ENCODE measurements at places on chromosomes 3 and 15.
A peak's percentile ranks its signal among the peaks of the same experiment; 100 is the strongest.

DNA sequence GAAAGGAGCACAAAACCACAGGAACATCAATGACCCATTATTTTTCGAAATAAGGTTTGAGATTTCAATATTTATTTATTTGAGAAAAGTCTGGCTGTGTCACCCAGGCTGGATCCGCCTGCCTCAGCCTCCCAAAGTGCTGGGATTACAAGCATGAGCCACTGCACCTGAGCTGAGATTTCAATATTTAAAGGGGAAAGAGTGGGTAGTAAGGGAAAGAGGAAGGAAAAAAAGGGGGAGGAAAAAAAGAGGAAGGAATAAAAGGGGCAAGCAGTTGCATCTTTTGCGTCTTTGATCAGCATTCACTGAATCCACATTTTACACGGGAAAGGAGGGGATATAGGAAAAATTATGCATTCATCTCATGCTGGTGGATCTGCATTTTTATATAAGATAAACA is 47.4 kb downstream of the ERICH6 start:
- no peak overlapping the region for H3K4me3 ChIP-seq
- H3K4me1 ChIP-seq = peaks cover 2% of the 10 kb centered on the region
- H3K36me3 ChIP-seq = no peaks in the 10 kb centered on the region
- H3K27me3 ChIP-seq = no peaks in the 10 kb centered on the region

DNA sequence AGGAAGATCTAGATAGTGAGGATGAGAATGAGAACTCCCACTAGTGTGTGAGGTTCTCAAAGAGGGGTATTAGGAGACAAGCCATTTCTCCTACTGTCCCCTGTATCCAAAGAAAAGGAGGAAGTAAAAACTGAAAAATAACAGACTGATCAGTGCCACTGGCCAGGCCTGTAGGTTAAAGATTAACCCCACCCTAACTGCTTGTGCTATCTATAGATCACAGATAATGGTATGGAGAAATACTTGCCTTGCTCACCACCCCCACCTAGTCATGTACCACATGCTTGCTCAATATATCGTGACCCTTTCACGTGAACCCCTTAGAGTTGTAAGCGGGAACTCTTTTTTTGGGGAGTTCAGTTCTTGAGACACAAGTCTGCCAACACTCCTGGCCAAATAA is 519.7 kb upstream of the FRG2C start:
- no peak for DNase-seq
- H3K4me1 ChIP-seq = no peaks in the 10 kb centered on the region
- H3K27ac ChIP-seq = no peak overlapping the region
- no peaks in the 10 kb centered on the region for H3K36me3 ChIP-seq
- no peaks in the 10 kb centered on the region for H3K27me3 ChIP-seq

DNA sequence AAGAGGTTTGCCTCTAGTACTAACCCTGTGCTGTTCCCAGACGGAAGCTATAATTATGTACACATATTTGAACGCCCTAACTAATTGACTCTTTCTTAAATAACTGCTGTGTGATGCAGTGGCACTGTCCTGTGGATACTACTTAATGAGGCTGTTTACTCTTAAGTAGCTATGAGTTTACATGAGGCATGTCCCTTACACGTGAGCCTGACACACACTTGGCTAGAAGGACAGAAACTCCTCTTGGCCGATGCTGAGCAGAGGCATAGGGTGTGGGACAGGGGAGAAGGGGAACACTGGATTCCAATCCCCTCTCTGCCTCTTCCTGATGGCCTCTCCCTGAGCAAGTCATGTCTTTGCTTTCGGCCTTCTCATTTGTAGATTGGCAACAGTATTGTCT is 21.9 kb downstream of the EHD4 start:
- no peaks in the 10 kb centered on the region for H3K4me1 ChIP-seq
- H3K4me3 ChIP-seq = no peak overlapping the region
- no peak overlapping the region for H3K27ac ChIP-seq
- H3K27me3 ChIP-seq = no peaks in the 10 kb centered on the region
- no peak for DNase-seq

GRCh38 chr3:45984331-45985312 is 11.0 kb downstream of the FYCO1 start:
- DNase-seq = no peak
- no peaks in the 10 kb centered on the region for H3K27me3 ChIP-seq
- H3K4me1 ChIP-seq = peaks cover 6% of the 10 kb centered on the region

- no peak overlapping the region for H3K27ac ChIP-seq
- H3K4me1 ChIP-seq = peaks cover 2% of the 10 kb centered on the region
- DNase-seq = no peak
Measured at GRCh38 chr3:172607305-172608121, 84.3 kb upstream of the TNFSF10 start.

- H3K4me1 ChIP-seq = peaks cover 12% of the 10 kb centered on the region
- no peak overlapping the region for H3K4me3 ChIP-seq
- H3K27ac ChIP-seq = no peak overlapping the region
- DNase-seq = no peak
- no peaks in the 10 kb centered on the region for H3K27me3 ChIP-seq
Measured at GRCh38 chr3:188362405-188362831, 208.5 kb downstream of the LPP start.

GRCh38 chr15:101256757-101257156 is 4.9 kb upstream of the CHSY1 start:
- H3K4me3 ChIP-seq = no peak overlapping the region
- H3K27me3 ChIP-seq = no peaks in the 10 kb centered on the region
- no peak for DNase-seq
- peaks cover 14% of the 10 kb centered on the region for H3K4me1 ChIP-seq

- no peaks in the 10 kb centered on the region for H3K27me3 ChIP-seq
- peak; percentile 5 for DNase-seq
- H3K4me1 ChIP-seq = peaks cover 10% of the 10 kb centered on the region
- H3K36me3 ChIP-seq = no peaks in the 10 kb centered on the region
Measured at GRCh38 chr15:95174301-95175259, 943.2 kb downstream of the MCTP2 start.

DNA sequence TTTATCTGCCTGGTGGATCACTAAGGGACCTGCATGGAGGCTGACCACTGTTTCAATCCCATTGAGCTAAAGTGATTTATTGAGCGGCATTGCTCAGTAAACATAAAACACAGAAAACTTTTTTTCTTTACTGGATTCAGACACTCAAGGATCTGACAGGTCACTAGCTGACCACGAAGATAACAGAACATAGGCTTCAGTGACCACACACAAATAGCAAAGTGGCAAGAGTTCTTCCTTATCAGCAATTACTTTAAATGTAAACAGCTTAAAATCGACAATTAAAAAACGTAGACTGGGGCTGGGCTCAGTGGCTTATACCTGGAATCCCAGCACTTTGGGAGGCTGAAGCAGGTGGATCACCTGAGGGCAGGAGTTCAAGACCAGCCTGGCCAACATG is 48.7 kb downstream of the STAG1 start:
- H3K4me3 ChIP-seq = no peak overlapping the region
- no peak overlapping the region for H3K27ac ChIP-seq
- DNase-seq = no peak
- no peaks in the 10 kb centered on the region for H3K4me1 ChIP-seq
- no peaks in the 10 kb centered on the region for H3K27me3 ChIP-seq

- H3K4me1 ChIP-seq = no peaks in the 10 kb centered on the region
- H3K27ac ChIP-seq = no peak overlapping the region
- no peak overlapping the region for H3K4me3 ChIP-seq
- H3K27me3 ChIP-seq = no peaks in the 10 kb centered on the region
- peaks cover 15% of the 10 kb centered on the region for H3K36me3 ChIP-seq
Measured at GRCh38 chr3:131388490-131388799, 6.9 kb downstream of the NUDT16 start.

DNA sequence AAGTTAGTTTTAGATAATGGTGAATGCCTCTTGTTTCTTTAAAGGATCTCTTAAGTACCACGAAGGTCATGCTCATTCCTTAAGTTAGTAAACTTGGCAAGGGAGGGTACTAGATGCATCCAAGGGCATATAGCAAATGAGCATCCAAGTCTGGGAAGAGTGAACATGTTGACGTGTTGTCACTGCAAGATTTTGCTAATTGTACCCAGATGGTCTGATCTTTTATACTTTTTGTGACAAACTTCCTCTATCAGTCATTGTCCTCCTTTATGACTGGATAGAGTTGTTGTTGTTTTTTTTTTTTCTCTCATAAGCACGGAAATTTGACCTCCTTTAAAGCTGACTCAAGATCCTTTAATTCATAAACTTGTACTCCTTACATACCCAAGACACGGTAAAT is 121.3 kb downstream of the CHST2 start:
- no peak overlapping the region for H3K27ac ChIP-seq
- no peaks in the 10 kb centered on the region for H3K27me3 ChIP-seq
- H3K4me3 ChIP-seq = no peak overlapping the region

DNA sequence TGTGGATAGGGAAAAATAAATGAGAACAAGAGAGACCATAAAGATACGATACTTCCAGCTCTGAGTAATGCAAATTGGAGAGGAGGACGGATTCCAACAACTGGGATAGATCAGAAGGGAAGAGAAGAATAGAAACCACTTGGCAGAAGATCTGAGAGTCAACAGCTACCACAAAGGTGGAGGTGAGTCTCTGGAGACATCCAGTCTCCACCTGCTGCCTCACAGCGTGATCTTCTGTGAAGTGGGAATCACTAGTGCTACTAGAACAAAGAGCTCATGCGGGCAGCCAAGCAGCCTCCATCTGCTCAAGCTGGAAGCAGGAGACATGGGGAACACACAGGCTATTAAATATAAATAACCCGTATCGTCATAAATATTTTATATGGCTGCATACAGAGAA is 558.5 kb upstream of the CFAP20DC start:
- H3K36me3 ChIP-seq = no peaks in the 10 kb centered on the region
- H3K4me1 ChIP-seq = peaks cover 8% of the 10 kb centered on the region
- H3K27ac ChIP-seq = no peak overlapping the region
- H3K27me3 ChIP-seq = no peaks in the 10 kb centered on the region

- H3K4me1 ChIP-seq = no peaks in the 10 kb centered on the region
- no peaks in the 10 kb centered on the region for H3K27me3 ChIP-seq
- no peaks in the 10 kb centered on the region for H3K36me3 ChIP-seq
- H3K27ac ChIP-seq = no peak overlapping the region
- no peak for DNase-seq
Measured at GRCh38 chr3:139204728-139205127, 139.1 kb upstream of the MRPS22 start.

Data from neuronal stem cell (in vitro differentiated cells).